Stimulated activated CD4-positive, alpha-beta T cell treated with anti-CD3 and anti-CD28 coated beads, TNF-alpha, amount 100 ng/mL, for 48 hours (primary cell): ENCODE measurements at places on chromosomes 2 and 18.

- DNase-seq: no peak
Measured at GRCh38 chr2:215684448-215685237, 248.8 kb upstream of the FN1 start.

GRCh38 chr2:17962876-17963275, 84.4 kb downstream of the KCNS3 start:
- no peak for DNase-seq

DNA sequence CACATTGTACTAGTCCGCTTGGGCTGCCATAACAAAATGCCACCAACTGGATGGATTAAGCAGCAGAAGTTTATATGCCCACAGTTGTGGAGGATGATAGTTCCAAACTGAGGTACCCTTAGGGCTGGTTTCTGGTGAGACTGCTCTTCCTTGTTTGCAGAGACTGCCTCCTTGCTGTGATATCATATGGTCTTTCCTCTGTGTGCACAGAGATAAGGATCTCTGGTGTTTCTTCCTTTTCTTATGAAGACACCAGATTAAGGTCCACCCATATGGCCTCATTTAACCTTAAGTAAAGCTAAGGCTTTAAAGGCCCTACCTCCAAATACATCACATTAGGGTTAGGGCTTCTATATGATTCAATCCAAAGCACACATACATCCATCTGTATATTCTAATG, 738.2 kb upstream of the GCFC2 start:
- no peak for DNase-seq

DNA sequence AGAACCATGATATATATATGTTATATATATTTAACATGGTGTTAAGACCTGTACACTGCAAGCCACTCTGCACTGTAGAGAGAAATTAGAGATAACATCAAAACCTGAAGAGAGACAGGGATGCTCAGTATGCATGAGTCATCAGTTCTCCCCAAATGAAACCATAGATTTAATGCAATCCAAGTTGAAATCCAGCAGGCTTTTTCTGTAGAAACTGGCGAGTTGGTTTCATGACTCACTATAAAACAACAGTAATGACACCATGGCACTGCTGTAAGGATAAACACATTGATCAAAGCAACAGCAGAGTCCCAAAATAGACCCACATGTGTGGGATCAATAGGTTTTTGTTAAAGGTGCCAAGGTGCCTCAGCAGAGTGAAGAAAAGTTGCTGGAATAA, 65.8 kb downstream of the RTP5 start:
- DNase-seq: no peak

GRCh38 chr2:19150726-19151125, 207.7 kb downstream of the OSR1 start:
- DNase-seq: no peak

DNA sequence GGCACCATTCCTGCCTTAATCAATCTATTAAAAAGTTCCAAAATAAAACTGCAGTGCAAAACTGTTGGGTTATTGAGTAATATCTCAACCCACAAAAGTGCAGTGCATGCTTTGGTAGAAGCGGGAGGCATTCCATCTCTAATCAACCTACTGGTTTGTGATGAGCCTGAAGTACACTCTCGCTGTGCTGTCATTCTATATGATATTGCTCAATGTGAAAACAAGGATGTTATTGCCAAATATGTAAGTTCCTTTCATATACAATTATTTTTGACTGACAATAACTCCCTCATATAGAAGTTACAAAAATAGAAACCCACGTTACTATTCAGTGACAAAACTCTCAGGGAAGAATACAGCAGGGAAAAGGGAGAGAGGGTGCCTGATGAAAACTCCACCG, 43.0 kb downstream of the OSGEPL1 start:
- no peak for DNase-seq

- DNase-seq: no peak
Measured at GRCh38 chr2:200590090-200590489, 4.3 kb downstream of the AOX1 start.

DNA sequence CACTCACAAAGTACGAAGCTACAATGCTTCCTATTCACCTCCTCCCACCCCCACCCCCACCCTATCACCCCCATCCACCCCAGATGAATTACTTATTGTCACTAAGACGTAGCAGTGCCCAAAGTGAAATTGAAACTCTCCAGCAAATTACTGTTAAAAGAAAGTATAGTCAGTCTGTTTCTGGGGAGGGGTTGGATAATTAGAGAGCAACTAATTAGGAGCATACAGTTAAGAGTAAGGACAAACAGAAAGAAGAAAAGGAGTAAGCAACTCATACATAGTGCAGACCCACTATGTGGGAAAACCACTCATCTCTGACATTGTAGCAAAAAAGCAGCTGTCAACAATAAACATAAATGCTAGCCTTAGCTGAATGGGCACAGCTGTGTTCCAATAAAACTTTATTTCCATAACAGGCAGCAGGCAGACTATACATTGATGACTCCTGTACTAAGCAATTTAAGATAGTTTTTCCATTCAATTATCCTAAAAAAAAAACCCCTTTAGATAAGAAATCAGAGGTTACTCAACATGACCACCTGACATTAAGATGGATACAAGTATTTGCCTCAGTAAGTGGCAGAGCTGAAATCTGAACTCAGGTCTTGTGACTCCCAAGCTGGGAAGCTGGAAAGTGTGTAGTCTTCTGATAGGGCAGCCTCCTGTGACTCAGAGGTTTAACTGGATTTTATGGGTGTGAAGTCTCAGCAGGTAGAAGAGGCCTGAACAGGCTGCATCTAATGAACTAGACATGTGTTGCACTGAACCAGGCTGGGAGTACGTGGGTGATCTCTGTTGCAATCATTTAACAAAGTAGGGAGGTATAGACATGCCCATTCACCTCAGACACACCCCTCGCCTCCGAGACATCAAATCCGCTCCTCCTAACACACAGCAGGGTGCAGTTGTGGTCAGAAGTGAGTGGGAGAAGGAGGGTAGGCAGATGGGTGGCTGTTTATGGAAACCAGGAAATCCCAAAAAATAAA, 171.8 kb upstream of the KLF7 start:
- no peak for DNase-seq

DNA sequence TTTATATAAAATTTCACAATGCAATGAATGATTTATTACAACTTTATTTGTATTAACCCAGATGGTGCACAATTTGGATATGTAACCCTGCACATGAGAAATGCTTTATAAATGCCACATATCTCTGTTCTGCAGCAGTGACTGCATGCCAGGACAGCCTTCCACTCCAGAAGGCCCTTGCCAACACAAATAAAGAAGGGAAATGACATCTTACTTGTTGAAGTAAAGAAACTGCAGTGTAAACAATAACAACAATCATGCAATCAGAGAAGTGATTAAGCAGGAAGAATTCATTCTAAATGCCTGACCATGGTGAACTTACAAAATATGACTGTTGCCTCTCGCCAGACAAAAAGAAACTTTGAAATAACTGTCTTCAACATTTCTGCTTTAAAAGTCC, 129.9 kb upstream of the CHST9 start:
- DNase-seq: no peak

DNA sequence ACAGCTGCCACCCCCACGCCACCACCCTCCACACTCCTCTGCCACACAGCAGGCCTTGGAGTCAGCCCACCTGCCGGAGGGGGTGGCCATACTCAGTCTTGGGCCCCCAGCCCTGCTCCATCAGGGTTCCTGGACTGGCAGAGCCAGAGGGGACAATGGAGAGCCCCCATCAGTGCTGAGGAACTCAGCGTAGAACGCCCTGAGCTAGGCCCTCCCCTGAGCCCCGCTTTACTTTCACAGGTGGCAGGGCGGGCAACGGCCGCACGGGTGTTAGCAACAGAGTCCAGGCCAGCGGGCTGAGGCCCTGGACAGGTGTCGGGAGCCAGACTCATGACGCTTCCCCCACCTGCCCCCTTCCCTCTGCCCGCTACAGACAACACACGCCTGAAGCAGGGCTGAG, 47.1 kb downstream of the FOSL2 start:
- DNase-seq: no peak

- no peak for DNase-seq
Measured at GRCh38 chr2:179936141-179936540, 71.0 kb downstream of the CWC22 start.

DNA sequence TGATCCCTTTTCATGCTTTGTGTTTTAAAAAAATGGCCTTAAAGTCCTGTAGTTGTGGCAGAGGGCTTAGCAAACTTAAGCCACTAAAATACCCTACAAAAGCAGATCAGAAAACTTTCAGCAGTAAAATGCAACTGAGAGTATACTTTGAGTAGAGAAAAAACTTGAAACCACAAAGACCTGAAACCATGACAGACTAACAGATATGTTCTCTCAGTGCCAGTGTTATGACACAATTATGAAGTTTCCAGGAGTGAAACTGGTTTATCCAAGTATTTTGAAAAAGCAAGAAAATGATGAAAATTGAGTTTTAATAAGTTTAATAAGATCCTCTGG, 74.5 kb downstream of the SPRED2 start:
- DNase-seq: no peak

GRCh38 chr2:135742325-135742757, 686 bp downstream of the UBXN4 start:
- DNase-seq: no peak

DNA sequence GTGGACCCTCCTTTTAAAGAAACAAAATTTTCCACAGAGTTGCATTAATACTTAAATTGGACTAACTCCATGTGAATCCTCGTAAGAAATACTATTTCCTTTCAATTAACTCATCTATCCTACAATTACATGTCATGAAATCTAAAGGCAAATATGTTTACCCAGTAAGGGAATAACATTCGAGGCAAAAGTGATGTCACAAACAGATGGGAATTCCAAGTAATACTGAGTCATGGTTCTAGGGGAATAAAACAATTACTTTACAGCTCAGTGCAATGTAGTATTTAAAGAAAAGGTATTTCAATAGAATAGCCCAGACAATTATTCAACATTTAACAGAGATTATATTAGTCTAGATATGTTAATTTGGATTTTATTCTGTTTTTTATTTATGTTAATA, 205.8 kb downstream of the ZNF385B start:
- DNase-seq: no peak

- DNase-seq: no peak
Measured at GRCh38 chr2:182784777-182785176, 68.7 kb downstream of the DNAJC10 start.
